ENCODE measurements at places on chromosomes 7 and 10. TPM values are rescaled to one million over a fixed set of nuclear protein-coding genes. Genes with fewer than 3 reads are reported as not detected.
A peak's percentile ranks its signal among the peaks of the same experiment; 100 is the strongest.

DNA sequence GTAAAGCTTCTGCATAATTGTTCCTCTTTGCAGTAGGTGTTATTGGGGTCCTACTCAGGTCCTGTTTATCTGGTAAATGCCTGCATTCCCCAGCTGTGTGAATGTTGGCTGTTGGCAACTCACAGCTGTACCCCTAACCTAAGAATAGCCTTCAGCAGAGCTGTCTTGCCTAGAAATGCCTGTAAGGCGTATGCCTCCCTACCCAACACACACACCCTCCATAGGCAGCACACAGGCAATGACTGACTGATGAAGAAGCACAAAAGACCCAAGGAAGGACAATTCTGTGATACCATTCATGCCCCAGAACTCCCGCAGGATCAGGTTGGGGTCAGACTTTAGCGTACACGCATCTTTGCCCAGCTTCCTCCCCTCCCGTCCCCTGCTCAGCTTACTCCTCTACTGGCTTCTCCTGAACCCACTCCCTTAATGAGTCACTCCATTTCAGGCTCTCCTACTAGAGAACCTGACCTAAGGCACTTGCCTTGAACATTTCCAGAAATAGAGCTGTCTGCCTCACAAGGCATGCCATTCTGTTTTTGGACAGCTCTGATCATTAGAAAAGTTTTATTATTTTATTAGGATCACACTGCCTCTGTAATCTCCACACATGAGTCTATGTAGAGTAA lies 99.2 kb upstream of the PIK3CG start:
- DNase-seq: no peak

GRCh38 chr10:9515922-9516321 lies 1461.4 kb downstream of the GATA3 start:
- no peak for DNase-seq

DNA sequence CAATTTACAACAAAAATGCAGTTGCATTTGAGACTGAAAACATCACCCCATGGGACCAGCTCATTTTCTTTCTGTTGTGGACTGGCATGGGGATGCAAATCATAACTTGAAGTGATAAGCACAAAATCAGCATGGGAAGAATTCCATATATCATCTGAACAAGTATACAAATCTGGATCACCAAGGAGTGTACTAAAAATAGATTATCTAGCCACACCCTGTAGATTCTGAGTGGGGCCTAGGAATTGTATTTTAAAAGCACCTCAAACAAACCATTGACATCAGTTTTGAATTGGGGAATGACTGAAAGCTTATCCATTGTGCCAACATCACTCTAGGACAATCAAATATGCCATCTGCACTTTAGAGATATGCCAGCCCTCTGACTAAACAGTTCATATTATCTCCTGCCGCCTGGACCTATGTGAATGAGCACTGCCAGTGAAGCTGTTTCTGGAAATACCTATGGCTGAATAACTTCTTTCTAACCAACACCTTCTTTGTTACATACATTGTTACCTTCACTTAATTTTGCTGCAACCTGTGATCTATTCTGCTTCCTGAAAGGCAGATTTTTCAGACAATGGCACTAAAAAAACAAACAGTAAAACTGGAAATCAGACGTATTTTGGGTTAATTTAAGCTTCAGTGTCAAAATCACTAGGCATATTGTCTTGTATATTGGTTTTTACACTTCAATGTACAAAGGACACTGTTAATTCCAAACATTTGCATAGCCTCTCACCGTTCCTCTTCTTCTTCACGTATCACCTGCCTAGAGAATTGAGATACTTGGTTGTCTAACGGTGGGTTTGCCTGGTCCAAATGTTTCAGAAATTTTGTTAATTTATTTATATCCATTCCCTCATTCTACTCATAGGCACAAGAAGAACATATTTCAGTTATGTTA lies 42.4 kb upstream of the HGF start:
- DNase-seq: no peak

GRCh38 chr7:134101716-134102115 lies 25.4 kb upstream of the LRGUK start:
- DNase-seq: no peak

DNA sequence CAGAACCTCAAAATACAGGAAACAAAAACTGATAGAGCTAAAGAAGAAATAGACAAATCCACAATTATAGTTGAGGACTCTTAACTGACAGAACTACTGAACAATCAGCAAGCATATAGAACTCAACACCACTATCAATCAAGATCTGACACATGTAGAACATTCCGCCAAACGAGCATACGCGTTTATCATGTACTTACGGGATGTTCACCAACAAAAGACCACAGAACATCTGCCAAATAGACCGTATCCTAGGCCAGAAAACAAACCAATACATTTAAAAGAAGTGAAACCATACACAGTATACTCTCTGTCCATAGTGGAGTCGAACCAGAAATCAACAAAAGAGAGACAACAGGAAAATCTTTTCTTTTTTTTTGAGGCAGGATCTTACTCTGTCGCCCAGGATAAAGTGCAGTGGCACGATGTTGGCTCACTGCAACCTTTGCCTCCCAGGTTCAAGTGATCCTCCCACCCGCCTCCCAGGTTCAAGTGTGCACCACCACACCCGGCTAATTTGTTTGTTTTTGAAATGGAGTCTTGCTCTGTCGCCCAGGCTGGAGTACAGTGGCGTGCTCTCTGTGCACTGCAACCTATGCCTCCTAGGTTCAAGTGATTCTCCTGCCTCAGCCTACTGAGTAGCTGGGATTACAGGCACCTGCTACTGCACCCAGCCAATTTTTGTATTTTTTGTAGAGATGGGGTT lies 5.1 kb downstream of the GNA12 start:
- peak; percentile 90 for DNase-seq

DNA sequence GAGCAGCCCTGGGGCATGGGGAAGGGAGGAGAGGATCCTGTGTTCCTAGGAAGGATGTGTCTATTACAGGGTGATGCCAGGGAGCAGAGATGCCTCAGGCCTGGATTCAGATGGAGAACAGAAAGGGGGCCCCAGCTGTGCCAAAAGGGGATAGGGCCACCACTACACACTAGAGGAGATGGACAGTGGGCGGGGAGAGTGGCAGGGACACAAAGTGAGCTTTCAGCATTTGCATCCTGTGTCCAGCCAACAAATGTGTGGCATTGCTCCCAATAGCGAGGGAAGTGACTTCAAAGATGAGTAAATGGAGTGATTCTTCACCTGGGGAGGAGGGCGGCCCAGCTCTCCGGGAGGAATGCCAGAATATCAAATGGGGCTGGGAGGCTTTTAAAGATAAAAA lies 64.9 kb upstream of the WAPL start:
- no peak for DNase-seq

- DNase-seq: no peak
These were observed 75.1 kb downstream of the MAD1L1 start for GRCh38 chr7:2157473-2158279.

DNA sequence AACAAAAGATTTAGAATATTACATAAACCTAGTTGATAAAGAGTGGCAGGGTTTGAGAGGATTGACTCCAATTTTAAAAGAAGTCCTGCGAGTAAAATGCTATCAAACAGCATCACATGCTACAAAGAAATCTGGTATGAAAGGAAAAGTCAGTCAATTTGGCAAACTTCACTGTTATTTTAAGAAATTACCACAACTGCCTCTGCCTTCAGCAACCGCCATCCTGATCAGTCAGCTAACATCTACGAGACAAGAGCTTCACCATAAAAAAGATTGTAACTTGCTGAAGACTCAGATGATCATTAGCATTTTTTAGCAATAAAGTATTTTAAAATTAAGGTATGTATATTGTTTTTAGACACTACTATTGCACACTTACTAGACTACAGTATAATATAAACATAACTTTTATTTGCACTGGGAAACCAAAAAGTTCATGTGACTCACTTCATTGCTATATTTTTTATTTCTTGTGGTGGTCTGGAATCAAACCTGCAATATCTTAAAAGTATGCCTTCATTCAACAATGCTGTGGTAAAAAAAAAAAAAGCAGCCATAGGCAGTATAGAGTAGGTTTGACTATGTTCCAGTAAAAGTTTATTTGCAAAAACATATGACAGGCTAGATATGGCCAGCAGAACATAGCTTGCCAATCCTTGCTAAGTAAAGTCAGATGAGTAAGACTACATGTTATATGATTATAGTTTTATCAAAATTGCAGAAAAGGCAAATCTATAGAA lies 74.4 kb downstream of the GLCCI1 start:
- no peak for DNase-seq

DNA sequence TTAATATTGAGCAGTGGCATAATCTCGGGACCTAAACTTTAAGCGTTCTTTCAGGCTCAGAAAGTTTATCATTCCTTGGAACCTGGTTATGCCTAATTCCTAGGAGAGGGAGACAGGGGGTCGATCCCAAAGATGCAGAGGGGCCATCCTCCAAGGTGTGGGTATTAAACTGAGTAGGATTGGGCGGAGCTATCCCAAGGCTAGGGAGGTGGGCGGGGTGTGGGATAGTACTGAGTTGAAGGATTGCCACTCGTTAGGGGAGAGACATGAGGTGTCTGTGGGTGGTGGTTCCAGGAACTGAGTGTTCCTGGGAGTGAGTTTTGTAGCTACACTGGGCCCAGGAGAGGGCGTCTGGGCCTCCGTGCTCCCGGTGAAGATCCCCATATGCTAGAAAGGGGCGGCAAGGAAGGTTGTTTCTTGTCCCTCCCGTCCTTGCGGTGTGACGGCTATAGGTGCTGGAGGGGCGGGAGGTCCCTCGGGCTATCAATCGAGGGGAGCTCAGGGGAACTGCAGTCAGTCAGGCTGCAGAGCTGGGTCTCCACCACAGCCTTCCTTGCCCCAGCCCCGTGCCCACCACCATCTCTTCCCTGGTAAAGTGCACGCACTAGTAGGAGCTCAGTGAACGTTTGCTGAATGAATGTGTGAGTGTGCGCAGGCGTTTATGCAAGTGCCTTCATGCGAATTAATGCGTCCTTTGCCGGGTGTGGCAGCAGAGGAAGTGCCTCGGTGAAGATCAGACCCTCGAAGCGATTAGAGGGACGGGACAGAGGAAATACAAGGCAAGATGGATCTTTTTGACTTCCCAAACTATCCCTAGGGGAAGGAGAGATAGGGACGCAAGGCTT lies 3.0 kb upstream of the HMX2 start:
- DNase-seq: no peak

- no peak for DNase-seq
These were observed 2.6 kb upstream of the ING3 start for GRCh38 chr7:120947980-120948379.

DNA sequence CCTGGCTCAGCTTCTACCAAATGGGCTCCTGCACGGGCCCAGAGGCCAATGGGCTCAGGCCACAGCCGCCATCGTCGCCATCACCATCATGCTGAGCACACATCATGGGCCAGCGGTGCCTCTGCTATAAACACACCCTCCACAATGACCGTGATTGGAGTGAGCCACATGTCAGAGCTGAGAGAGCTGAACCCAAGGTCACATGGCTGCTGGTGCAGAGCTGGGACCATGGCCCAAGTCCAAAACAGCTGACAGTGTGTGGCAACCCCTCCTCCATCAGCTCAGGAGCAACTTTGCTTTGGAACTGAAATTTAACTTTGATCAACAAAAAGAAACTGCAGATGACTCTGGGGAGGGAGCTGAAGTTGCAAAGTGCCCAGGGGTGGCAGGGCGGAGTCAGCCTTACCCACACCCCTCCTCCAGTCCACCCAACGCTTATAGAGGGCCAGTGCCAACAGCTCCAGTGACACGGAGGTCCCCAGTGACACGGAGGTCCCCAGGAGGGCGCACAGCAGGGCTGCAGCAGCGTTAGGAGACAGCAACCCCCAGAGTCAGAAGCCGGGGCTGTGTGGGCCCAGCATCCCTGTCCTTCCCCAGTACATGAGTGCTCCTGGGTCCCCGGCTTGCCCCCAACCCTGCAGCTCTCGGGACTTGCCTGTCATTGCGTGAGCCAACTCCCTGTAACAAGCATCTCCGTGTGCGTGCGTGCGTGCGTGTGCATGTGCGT lies 249.6 kb downstream of the ELFN1 start:
- no peak for DNase-seq

DNA sequence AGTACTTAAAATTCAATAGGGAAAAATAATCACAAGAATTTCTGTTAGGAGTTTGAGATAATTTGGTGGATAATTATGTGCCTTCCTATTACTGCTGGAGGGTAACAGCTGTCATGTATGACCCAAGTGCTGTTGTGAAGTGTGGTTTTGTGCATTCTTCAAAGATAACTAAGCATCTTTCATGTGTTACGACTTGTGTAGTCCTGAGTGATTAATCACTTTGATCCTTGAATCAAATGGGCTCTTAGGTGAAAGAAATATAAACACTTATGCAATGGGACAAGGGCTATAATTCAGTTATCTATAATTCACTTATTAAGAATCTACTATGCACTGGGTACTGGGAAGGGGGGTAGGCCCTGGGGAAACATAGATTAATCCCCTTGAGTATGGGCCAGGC lies 89.0 kb downstream of the CH25H start:
- no peak for DNase-seq

- no peak for DNase-seq
These were observed 38.8 kb upstream of the SEPTIN7 start for GRCh38 chr7:35761871-35762677.

GRCh38 chr7:25583621-25584020 lies 355.3 kb upstream of the NPVF start:
- no peak for DNase-seq

DNA sequence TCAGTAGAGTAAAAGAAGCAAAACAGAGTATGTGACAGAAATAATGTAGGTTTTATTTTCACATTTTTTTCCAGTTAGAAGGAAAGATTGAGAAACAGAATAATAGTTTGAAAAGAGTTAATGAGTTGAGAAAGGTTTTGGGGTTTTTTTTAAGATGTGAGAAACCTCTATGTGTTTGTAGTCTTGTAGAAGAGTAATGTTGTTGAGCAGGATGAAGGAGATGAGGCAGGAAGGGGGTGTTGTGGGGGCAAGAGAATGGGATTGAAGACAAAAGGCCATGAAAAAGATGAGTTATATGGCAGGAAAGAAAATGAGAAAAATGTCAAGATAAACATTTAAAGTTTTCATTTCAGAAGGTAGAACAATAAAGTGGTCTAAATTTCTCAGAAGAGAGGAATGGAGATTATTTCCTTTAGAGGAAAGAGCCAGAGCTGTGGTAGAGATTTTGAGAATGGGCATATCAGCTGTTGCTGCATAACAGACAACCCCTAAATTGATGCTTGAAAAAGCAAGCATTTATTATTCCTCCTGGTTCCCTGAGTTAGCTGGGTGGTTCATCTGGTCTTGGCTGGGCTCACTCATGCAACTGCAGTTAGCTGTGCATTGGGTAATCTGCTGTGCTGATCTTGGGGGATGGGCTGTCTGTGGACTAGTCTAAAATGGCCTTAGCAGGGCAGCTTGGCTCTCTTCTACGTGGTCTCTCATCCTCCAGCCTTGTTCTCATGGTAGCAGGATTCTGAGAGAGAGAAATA lies 27.1 kb downstream of the PCGF5 start:
- DNase-seq: no peak

GRCh38 chr10:86848747-86849146 lies 92.3 kb downstream of the BMPR1A start:
- no peak for DNase-seq

The FAM221A gene
- total RNA-seq: 4.3 TPM

The IPMK gene
- total RNA-seq: 5.6 TPM

The CALY gene
- total RNA-seq: not detected

The WAPL gene
- 34.8 TPM for total RNA-seq

The GOLGA7B gene
- total RNA-seq: 0.13 TPM

Measured in dermis microvascular lymphatic vessel endothelial cell (primary cell).